ENCODE measurements at places on chromosomes 6 and 20. TPM values are rescaled to one million over a fixed set of nuclear protein-coding genes. Genes with fewer than 3 reads are reported as not detected.
A peak's percentile ranks its signal among the peaks of the same experiment; 100 is the strongest.

DNA sequence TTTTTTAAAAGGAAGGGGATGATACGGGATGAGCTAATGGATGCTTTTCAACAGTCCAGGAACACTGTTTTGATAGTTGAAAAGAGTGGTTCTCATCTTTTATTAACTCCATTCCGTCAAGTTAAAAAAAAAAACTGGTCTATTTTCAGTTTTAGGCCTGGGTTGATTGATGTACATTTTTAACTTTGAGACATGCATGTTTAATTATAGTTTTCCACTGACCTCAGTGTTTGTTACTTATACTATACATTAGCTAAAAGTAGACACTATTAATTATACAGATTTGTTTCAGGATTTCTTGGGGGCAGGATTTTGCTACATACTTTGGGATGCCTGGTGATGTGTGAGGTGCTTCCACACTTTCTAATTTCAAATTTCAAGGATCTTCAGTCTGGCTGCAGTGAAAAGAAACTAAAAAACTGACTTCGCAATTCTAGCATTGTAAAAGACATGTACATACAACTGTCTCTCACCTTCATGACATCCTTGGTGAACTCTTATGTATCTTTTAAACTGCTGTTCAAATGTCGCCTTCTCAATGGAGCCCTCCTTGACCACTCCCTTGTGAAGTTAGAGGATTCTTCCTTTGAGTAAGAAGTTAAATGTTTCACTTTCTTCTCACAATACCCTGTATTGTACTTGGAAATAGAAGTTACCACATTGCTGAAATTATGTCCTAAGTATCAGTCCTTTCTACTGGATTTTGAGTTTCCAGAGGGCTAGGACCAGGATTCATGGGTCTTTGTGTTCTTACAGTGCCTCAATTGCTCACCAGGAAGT, 101.7 kb downstream of the TSHZ2 start:
- no peak for DNase-seq

DNA sequence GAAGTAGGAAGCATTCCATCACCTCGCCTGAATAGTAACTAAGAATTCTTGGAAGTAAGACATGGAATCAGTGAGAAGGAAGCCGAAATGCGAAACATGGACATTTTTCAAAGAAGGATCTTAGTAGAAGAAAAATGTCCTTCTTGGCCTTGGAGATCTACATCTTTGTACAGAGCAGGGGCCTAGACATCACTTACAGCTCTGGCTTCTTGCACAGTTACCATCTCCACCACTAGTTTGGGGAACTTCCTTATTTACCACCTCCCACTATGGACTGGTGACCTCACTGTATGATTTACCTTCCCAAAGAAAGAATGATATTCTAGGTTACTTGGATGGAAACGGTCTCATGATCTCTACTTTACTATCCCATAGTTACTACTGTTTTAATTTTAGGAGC, 15.7 kb downstream of the CASS4 start:
- DNase-seq: no peak

DNA sequence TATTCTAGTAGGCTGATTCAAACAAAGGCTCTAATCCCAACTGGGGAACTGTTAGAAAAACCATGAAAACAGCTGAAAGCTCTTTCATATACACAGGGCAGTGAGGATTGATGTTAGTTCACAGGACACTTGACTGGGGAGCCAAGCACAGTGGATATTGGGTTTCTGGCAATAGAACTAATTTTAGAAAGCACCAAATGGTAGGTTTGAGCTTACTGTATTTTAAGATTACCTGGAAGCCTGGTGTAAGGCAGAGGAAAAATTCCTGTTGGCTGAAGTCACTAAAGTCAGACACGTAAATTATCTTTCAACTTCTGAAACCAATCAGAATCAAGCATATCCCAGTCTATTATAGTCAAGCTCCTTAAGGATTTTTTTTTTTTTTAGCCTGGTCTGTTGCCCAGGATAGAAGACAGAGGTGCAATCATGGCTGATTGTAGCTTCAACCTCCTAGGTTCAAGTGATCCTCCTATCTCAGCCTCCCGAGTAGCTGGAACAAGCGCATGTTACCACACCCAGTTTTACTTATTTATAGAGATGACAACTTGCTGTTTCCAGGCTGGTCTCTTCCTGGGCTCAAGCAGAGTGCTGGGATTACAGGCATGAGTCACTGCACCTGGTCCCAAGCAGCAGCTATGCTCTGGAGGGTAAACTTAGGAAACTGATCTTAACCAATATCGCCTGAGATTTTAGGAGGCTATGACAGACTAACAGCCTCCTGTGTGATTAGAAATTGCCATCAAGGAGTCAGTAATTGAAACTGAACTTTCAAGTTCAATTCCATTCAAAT, 32.5 kb upstream of the SYNCRIP start:
- no peak for DNase-seq

Gene MLN
- not detected for polyA plus RNA-seq

GRCh38 chr6:110295451-110296165, 62.5 kb downstream of the METTL24 start:
- DNase-seq: no peak

DNA sequence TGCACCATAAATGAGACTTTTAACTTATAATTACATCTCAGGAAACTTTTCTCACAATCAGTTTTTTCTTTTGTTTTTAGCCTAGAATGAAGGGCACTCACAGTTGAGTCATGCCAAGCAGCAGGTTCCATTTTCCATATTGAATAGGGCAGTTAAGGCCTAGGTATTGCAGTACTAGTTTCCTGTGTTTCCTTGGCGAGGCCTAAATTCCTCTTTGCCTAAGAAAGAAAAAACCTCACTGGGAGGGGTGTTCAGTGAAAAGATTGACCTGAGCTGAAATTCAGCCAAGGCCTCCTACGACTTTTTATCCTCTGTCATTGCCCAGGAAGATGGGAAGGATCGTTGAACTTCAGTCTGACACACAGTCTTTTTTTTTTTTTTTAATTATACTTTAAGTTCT, 85.5 kb downstream of the IMPG1 start:
- DNase-seq: no peak

GRCh38 chr20:1474817-1475603, 8.4 kb upstream of the NSFL1C start:
- no peak for DNase-seq

DNA sequence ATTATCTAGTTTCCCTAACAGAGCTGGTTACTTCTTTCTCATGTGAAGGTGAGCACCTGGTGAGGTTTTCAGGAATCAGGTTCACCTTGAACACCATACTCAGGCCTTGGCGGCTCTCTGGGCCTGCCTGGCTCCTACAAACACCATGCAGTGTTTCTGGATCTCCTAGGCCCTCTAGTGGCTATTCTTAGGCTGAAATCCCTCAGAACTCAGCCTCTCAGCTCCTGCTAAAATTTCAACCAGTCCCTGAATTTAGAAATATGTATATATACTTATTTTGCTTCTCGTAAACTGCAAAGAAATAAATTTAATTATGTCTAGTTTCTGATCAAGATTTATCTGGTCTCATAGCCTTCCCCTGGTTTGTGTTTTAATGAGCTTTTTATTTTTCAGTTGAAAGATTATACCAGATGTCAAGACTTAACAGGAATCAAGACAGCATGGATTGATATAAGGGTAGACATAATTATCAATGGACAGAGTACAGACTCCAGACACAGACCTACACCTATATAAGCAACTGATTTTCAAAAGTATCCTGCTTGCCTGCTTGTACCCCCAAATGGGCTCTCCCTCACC, 55.9 kb downstream of the ANKEF1 start:
- DNase-seq: peak; percentile 19

DNA sequence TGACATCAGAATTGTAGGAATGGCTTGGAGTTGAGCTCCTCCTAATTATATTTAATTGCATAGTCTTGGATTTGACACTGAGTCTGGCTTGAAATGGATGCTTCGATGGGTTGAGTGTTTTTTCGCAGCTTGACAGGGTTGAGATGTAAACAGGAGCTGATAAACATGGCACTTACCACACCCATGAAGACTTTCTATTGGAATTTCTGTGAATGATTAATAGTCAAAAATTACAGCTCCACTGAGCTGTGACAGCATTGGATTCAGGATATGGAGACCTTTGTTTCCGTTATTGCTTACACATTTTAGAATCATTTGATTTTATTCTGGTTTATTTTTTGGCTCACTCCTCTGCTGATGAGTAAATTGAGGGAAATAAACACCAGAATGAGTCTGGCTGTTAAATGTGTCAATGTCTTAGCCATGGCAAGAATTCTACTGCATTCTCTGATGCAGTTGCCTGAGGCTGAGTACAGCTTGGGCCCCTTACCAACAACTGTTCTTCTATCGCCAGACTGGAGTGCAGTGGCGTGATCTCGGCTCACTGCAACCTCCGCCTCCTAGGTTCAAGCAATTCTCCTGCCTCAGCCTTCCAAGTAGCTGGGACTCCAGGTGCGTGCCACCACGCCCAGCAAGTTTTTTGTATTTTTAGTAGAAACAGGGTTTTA, 128.1 kb upstream of the DOK5 start:
- no peak for DNase-seq

Gene CFAP61
- polyA plus RNA-seq: 8.2 TPM

DNA sequence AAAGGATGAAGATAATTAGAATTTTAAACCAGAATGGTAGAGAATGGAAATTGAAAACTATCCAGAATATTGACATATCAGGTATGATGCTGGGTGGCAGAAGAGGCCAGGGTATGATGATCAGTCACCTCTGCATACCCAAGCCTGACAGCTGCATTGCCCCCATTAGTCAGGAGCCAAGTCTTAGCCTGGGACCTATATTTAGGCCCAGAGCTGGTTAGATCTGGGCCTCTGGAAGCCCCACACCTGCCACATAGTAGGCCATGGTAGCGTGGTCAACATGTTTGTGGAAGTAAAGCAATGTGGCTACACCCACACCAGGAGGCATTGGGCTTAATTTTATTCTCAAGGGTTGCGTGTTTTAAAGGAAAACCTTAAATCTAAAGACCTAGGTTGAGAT, 32.1 kb upstream of the CALHM6 start:
- DNase-seq: no peak

DNA sequence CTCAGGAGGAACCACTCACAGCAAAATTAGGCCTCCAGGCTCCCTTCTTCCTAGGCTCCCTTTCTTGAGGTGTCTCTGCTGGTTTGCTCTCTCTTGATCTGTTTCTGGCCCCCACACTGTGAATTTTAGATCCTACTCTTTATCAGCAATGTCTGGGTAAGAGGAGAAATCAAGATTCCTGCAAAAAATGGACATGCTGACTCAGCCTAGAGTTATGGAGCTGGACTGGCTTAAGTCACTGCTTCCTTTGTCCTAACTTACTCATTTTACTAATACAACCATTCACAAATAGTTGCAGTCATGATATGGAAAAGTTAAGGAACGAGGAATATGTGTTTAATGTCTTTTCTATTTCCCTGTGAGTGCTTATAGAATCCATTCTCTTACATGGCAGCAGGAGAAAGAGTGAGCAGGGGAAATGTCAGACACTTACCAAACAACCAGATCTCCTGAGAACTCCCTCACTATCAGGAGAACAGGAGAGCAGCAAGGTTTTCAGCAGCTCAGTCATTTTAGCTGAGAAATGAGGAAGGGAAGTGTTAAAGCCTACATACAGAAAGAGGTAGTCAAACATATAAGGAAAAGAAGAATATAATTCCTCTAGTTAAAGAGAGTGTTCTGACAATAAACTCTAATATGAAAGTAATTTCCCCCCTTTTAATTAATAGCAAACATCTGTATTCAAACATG, 160.8 kb downstream of the PDE7B start:
- no peak for DNase-seq

DNA sequence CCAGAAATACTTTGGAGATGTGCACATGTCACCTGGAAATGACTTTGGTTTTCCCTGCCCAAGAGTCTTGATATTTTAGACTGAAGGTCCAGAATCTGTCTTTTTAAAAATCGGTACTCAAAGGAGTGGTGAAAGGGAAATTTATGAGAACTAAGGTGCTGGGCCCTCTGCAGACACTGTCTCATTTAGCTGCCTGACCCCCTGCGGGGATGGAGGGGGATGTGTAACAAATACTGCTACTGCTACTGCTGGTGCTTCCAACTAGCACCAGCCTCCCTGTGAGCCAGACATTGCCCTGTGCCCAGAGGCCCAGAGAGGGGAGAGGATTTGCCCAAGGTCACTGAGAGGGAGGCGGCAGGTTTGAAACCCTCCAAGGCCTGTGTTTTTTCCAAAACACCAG, 7.0 kb downstream of the SCRT2 start:
- DNase-seq: no peak

GRCh38 chr6:4401408-4402368, 266.3 kb upstream of the ECI2 start:
- DNase-seq: peak; percentile 27

Gene GPR63
- 0.44 TPM for polyA plus RNA-seq

- no peak for DNase-seq
Observed at GRCh38 chr6:144248476-144249301, 36.4 kb upstream of the UTRN start.

DNA sequence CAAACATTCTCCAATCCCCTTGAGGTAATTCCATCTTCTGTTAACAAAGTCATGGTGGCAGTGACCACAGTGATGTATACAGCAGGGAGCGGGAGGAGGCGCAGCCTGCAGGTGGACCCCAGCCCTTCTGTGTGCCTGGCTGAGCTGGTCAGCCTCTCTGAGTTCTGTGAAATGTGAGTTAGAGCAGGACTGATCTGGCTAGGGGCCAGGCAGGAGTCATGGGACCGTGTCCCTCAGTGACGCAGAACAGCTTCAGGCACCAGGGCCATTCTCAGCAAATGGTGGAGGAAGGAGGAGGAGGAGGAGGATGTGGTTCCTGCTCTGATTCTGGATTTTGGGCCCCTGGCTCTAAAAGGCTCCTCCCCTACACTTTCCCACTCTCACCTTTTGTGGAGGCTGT, 6.9 kb downstream of the PHACTR3 start:
- DNase-seq: peak; percentile 22

- no peak for DNase-seq
Observed at GRCh38 chr6:165417278-165417865, 108.0 kb upstream of the C6orf118 start.

DNA sequence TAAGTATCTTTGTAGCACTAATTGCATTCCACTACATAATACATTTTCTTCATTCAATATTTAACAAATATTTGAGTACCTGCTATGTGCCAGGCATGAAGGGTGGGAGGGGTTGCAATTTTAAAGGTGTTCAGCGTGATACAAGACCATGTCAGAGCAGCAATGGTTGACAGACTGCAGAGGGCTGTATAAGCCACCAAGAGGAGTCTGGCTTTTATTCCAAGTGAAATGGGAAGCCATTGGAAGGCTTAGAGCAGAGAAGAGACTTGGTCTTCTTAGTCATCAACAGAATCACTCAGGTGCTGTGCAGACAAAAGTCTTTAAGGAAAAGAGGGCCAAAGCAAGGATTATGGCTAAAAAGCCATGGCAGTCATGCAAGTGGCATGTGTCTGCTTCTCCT, 360.8 kb upstream of the ARID1B start:
- DNase-seq: no peak

Data from heart right ventricle (tissue), 16 donors.